ENCODE measurements at places on chromosomes 6 and 20. TPM values are rescaled to one million over a fixed set of nuclear protein-coding genes. Genes with fewer than 3 reads are reported as not detected.

DNA sequence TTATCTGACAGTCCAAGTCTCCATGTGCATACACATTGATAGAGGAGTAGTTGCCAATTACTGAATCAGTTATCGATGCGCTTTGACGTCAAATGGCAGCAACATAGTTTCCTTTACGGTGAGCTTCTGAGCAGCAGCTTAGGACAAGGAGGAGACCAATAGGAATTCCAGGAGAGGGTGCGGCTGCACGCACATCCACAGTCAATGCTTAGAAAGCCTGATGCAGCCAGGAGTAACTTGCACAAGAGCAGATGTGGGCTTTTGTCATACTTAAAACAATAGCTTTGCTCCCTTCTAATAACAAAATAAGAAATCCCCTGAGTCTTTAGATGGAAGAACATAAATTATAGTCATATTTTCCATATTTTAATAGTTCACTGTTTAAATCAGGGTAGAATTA is 442.1 kb downstream of the BCKDHB start:
- no peak overlapping the region for H3K4me3 ChIP-seq
- H3K27me3 ChIP-seq, result no peaks in the 10 kb centered on the region
- H3K36me3 ChIP-seq, result no peaks in the 10 kb centered on the region
- no peaks in the 10 kb centered on the region for H3K4me1 ChIP-seq

- no peak for DNase-seq
- peaks cover 11% of the 10 kb centered on the region for H3K36me3 ChIP-seq
- H3K27me3 ChIP-seq, result no peaks in the 10 kb centered on the region
Observed at GRCh38 chr6:152341596-152341995, 295.6 kb downstream of the SYNE1 start.

STMND1 gene
- total RNA-seq, result not detected

DNA sequence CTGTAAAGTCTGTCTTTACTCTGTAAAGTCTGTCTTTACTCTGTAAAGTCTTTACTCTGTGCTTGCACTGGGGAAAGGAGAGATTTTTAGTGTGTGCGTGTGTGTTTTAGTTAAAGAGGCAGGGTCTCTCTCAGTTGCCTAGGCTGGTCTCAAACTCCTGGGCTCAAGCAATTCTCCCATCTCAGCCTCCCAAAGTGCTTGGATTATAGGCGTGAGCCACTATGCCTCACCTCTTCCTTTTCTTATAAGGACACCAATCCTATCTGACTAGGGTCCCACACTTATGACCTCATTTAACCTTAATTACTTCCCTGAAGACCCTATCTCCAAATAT is 93.8 kb downstream of the JPH2 start:
- H3K27ac ChIP-seq, result no peak overlapping the region
- H3K36me3 ChIP-seq, result no peaks in the 10 kb centered on the region

GRCh38 chr6:44257753-44258324 is 511 bp upstream of the SLC35B2 start:
- H3K36me3 ChIP-seq, result peaks cover 29% of the 10 kb centered on the region
- no peaks in the 10 kb centered on the region for H3K27me3 ChIP-seq
- no peak for DNase-seq
- H3K27ac ChIP-seq, result peak overlapping the region; percentile 97
- H3K4me3 ChIP-seq, result peak overlapping the region; percentile 99

TPBG gene
- total RNA-seq, result 3.1 TPM

DNA sequence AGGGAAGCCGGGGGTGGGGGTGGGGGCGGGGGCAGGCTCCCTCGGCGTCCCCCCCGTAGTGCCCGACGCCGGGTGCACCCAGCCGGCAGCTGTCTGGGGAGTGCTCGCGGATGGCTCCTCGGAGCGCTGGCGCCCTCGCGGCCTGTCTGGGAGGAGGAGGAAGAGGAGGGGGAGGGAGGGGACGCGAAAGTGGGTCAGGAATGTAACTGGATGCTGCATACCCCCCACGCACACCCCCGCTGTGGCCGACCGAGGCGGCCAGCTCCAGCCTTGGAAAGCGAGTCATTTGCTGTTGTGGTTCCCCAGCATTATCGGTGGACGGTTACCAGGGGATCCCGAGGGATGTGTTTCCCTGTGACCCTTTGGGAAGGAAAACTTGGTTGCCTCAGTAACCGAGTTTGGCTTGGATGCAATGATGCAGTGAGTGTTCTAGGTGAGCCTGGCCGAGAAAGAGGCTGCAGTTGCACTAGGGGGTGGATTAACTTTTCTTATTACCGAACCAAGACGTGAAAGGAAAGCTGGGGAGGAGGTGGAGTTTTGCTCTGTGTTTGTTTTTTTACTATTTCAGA is 55.2 kb upstream of the RREB1 start:
- H3K36me3 ChIP-seq, result no peaks in the 10 kb centered on the region
- no peaks in the 10 kb centered on the region for H3K27me3 ChIP-seq
- H3K27ac ChIP-seq, result peak overlapping the region; percentile 91
- DNase-seq, result peak; percentile 52
- peak overlapping the region; percentile 67 for H3K4me3 ChIP-seq

- H3K4me1 ChIP-seq, result no peaks in the 10 kb centered on the region
- no peaks in the 10 kb centered on the region for H3K36me3 ChIP-seq
- H3K27ac ChIP-seq, result no peak overlapping the region
- peak overlapping the region; percentile 23 for H3K4me3 ChIP-seq
Observed at GRCh38 chr6:161618831-161619454, 345.1 kb upstream of the AGPAT4 start.

DNA sequence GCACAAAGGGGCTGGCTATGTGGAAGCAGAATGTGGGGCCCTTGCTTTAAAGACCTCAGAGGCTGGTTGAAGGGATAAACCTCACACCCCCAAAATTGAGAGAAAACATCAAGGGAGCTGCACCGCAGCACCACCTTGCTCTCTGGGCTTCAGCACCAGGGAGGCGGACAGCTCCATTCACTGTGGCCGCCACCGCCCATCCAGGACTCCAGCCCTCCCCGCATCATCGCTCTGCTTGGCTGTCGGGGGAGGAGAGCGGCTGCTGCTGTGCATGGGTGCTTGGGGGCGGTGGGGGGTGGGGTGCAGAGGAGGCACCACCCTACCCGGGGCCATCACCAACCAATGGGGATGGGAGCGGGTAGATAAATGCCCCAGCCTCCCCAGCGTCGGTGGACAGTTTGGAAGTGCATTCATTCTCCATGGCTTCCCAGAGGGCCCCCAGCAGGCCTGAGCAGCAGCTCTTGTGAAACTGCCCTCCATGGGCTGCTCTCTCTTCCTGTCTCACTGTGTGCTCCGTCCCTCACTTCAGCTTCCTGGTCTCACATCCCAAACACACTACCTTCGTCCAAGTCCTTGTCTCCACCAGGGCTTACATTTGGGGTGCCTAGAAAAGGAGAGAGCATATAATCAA is 75.7 kb upstream of the BHLHE23 start:
- peaks cover 16% of the 10 kb centered on the region for H3K27me3 ChIP-seq
- H3K27ac ChIP-seq, result no peak overlapping the region
- no peak overlapping the region for H3K4me3 ChIP-seq
- no peaks in the 10 kb centered on the region for H3K36me3 ChIP-seq
- H3K4me1 ChIP-seq, result no peaks in the 10 kb centered on the region
- no peak for DNase-seq

DNA sequence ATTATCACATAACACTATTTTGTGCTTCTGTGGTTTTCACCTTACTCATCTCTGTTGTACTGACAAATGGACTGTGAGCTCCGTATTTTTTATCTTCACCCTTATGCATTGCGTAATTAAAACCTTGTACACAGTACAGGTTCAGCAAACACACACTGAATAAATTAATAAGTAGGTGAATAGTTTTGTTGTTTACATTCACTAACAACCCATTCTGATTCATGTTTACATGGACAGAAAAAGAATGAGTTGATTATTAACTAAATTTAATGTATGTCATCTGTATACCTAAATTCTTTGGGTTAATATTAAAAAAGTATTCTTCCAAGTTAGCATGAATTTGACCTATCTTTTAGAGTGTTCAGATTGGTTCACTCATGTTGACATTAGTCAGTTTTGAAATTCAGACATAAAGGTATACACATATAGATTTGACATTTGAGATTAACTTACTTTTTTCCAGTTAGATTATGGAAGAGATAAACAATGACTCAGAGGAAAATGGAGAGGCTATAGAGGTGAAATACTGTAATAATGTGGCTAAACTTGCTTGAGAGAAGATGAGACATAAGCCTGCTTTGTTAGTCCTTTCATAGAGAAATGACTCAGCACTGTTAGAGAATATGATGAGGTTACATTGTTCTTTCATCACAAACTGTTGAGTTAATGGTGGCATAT is 541.7 kb upstream of the FLRT3 start:
- H3K4me1 ChIP-seq, result no peaks in the 10 kb centered on the region
- no peaks in the 10 kb centered on the region for H3K36me3 ChIP-seq
- no peak for DNase-seq
- H3K4me3 ChIP-seq, result no peak overlapping the region

PRL gene
- total RNA-seq, result not detected

DEFB132 gene
- not detected for total RNA-seq

GRCh38 chr6:79421707-79422484 is 115.3 kb downstream of the LCA5 start:
- no peak overlapping the region for H3K4me3 ChIP-seq
- no peaks in the 10 kb centered on the region for H3K4me1 ChIP-seq
- H3K36me3 ChIP-seq, result no peaks in the 10 kb centered on the region
- DNase-seq, result no peak
- no peaks in the 10 kb centered on the region for H3K27me3 ChIP-seq

TFAP2D gene
- total RNA-seq, result not detected

DNA sequence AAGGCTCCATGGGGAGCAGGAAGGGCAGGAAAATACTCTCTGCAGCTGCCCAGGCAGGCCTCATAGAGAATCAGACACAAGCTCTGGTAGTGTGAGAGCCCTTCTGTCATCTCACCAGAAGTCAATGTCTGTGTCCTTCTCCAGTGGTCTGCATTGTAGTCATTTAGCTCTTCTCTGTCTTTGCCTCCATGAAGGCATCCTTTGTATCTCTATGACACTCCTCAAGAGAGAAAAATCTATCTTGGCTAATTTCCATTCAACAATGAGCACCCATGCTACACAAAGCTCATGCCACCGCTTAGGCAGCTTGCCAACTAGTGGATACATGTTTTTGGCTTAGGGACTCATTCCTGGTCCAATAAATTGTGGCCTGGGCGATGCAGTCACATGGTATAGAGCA is 92.1 kb downstream of the RNF217 start:
- peaks cover 15% of the 10 kb centered on the region for H3K4me1 ChIP-seq
- no peaks in the 10 kb centered on the region for H3K36me3 ChIP-seq
- no peaks in the 10 kb centered on the region for H3K27me3 ChIP-seq
- H3K27ac ChIP-seq, result no peak overlapping the region
- H3K4me3 ChIP-seq, result no peak overlapping the region
- DNase-seq, result no peak

DNA sequence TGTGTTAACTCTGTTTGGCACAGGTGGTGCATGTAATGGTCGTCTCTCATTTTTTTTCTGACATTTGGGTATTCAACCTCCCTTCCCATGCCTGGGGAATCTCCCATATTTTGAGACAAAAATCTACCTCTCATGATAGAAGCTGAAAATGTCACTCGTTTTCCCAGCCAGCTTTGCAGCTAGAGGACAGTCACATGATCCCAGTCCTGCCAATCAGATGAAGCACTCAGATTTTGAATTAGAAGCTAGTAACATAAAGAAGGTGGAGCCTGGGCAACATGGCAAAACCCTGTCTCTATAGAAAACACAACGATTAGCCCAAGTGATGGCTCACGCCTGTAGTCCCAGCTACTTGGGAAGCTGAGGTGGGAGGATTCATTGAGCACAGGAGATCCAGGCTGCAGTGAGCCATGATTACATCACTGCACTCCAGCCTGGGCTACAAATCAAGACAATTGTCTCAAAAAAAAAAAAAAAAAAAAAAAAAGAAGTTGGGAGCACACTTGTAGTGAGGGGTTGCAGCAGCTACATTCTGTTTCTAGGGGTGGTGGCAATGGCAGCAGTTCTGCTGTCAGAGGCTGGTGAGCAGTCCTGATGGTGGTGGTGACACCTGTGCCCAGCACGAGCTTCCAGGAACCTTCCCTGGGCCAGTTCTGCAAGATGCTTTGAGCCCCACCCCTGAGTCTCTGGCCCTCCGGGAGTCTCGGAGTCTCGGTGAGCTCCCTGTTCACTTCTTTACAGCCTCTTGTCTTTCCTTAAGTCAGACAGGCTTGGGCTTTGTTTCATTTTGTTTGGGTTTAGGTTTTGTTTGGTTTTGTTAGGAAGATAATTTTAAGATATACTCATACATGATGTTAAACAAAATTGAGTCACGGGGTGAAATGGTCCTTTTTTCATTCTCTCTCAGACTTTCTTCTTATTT is 94.1 kb upstream of the KCNG1 start:
- H3K27me3 ChIP-seq, result no peaks in the 10 kb centered on the region
- no peak overlapping the region for H3K4me3 ChIP-seq
- no peak overlapping the region for H3K27ac ChIP-seq

DNA sequence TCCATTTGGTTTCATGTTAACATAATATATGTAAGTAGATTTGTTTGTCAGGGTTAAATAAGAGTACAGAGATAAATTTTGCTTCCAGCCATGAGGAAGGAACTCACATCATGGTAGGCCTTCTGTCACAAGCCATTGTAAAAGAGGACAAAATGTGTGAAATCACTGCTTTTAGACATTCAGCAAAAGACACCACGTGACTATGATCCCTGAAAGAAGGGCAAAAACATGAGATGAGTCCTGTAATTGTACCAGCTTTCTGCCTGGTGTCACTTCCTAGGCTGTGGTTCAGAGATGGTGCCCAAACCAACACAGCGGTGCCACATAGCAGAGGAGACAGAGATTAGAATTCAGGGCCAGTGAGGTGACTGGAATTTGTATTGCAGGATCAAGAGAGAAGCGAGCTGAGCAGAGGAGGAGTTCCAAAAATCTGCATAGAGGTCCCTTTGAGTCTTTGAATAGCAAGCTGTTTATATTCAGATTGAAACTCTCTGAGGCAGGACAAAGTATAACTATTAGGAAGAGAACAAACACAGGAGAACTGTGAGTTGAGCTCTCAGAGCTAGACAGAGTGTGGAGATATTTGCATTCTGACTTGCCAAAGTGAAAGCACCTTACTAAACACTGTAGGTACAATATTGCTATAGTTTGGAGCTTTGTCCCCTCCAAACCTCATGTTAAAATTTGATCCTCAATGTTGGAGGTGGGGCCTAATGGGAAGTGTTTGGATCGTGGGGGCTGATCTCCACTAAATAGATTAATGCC is 52.6 kb upstream of the PDE7B start:
- no peak for DNase-seq
- H3K4me1 ChIP-seq, result no peaks in the 10 kb centered on the region
- no peaks in the 10 kb centered on the region for H3K36me3 ChIP-seq

All from gastrocnemius medialis (tissue), 4 donors.